NCI-H460 (cell line): ENCODE measurements at places on chromosomes 7 and 10. TPM values are rescaled to one million over a fixed set of nuclear protein-coding genes. Genes with fewer than 3 reads are reported as not detected.

Gene IGF2BP3
- 78.9 and 85.4 TPM in 2 replicates for total RNA-seq

Gene GIMAP1
- total RNA-seq, result not detected in 2 replicates

Gene SYNPO2L
- total RNA-seq, result not detected in 2 replicates

Gene HOXA11
- total RNA-seq, result 6.7 and 7.1 TPM in 2 replicates

Gene HPSE2
- total RNA-seq, result not detected in 2 replicates

Gene HTR5A
- not detected in 2 replicates for total RNA-seq

Gene ITGA8
- not detected in 2 replicates for total RNA-seq

Gene GJD4
- total RNA-seq, result not detected in 2 replicates

Gene GPR37
- total RNA-seq, result 3.8 and 4.4 TPM in 2 replicates

Gene MBLAC1
- 0.69 and 0.89 TPM in 2 replicates for total RNA-seq
